ENCODE measurements at places on chromosomes 5 and 9.

- no peak for DNase-seq
These were observed 282.7 kb downstream of the ENC1 start for GRCh38 chr5:74357827-74358226.

- DNase-seq = no peak
These were observed 19.3 kb downstream of the RASEF start for GRCh38 chr9:83043597-83043996.

DNA sequence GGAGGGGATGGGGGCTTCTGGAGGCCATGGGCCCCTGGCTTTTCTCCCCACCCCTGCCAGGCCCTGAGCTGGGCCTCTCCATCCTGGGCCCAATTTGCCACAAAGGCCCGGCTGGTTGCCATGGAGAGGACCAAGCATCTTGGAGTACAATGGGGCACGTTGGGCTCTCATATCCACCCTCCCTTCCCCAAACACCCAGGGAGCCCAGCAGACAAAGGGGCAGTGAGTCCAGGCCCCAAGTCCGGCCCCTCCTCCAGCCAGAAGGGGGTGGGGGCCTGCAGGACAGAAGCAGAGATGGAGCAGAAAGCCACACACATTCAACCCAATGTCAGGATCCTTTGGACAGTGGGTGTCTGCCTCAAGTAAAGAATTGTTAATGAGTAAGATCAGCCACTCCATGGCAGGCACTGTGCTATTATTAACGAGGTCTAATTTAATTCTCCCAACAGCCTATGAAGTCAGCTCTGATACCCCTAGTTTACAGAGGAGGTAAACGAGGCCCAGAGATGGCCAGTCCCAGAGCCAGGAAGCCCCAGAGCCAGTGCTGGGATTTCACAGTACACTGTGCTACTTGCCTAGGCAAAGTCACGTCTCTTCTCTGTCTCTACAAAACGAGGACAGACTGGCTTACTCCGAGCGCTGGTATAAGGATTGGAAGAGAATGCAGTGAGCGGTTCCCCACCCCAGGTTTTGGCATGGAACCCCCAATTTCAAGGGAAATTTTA, 2.3 kb downstream of the CRB2 start:
- DNase-seq = no peak

GRCh38 chr9:135088348-135088978, 995 bp downstream of the OLFM1 start:
- no peak for DNase-seq

DNA sequence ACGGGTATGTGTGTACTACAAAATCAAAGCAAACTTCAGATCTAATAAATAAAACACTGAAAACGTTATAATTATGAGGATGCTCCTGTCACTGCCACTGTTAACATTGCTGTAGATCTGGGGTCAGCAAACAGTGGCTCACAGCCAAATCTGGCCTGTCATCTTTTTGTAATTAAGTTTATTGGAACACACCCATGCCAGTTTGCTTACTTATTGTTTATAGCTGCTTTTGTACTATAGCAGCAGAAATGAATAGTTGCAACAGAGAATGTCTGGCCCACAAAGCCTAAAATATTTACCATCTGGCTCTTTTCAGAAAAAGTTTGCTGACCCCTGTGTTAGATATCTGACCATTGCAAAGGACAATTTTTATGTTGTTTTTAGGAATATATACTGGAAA, 32.1 kb downstream of the PRRC1 start:
- DNase-seq = no peak

GRCh38 chr5:94707359-94707758, 88.9 kb downstream of the SLF1 start:
- no peak for DNase-seq

DNA sequence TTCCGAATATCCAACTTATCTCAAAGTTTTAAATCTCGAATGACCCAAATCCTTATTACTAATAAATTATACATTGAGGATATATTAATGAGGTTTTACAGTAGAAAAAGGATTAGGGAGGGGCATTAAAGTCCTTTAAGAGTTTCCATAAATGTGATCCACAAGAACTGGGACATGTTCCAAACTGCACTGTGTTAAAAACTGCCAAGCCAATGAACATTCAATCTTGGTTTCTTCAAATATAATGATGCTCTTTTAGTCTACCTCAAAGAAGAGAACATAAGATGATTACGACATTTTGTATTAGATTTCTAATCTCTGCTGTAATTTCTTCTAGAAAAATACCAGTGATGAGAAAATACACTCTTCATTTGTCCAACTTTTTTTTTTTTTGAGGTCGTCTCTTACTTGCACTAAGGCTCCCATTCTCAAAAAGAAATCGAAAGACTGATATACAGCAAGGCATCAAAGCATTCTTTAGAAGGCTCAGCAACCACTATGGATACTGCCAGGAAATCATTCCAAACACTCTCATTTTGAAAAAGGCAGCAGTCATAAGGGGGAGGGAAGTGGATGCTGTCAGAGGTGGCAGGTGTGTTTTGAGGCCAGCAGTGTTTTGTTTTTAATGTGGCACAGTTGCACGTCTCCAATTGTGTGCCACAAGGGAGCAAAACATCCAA, 1.7 kb downstream of the PTAR1 start:
- no peak for DNase-seq

GRCh38 chr5:44809215-44809955, 638 bp downstream of the MRPS30 start:
- DNase-seq = peak; percentile 11

- no peak for DNase-seq
These were observed 64.4 kb downstream of the FAM114A2 start for GRCh38 chr5:153974131-153974812.

DNA sequence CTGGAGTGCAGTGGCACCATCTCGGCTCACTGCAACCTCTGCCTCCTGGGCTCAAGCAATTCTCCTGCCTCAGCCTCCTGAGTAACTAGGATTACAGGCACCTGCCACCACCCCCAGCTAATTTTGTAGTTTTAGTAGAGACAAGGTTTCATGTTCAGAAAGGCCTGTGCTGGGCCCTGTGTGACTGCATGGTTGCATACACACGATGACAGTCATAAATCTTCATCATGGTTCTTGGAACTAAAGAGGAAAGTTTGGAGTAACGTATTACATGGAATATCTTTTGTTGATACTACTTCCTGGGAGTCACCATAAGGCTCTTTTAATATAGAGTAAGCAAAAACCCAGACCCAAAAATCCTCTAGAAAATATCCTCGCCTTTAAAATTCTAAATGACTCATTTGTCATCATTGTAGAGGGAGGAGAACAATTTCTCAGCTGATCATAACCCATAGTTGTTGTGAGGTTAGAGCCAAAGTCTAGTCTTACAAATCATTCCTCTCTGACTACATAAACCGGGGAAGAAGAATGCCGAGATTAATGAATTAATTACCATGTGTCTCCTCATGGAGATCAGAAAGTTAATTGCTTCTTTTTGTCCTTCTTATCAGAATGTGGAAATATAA, 47.0 kb downstream of the KLF9 start:
- no peak for DNase-seq

- no peak for DNase-seq
These were observed 42.9 kb upstream of the SUB1 start for GRCh38 chr5:32542216-32543059.

DNA sequence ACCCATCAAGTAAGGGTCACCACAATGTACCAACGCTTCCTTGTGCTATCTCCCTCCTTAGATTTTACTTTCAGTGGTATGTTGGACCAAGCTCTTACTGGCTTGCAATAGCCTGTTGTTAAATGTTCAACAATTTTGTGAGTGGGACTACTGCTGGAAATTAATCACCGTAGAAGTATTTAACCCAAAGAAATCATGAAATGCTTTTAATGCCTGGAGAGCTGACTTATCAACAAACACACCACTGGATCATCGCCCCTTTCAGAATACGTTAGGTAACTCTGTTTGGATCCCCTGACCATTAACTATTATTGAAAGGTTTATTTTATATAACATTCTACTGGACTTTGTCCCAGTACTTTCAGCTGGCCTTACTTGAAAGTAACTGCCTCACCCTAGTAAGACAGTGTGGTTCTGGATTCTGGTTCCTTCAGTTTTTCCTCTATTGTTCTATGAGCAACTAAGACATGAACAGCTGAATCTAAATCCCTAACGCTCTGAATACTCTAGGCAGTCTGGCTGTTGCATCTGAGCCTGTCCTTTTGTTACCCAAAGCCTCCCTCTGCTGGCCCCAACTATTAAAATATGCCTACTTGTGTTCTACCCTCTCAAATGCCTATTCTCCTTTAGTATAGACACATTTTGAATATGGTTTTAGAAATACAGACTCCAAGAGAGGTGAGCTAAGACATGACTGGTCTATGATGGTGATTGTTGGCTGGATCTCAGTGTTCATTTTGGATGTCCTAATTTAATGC, 1203.4 kb upstream of the DMAC1 start:
- DNase-seq = no peak

GRCh38 chr5:42499016-42499415, 75.8 kb downstream of the GHR start:
- no peak for DNase-seq

DNA sequence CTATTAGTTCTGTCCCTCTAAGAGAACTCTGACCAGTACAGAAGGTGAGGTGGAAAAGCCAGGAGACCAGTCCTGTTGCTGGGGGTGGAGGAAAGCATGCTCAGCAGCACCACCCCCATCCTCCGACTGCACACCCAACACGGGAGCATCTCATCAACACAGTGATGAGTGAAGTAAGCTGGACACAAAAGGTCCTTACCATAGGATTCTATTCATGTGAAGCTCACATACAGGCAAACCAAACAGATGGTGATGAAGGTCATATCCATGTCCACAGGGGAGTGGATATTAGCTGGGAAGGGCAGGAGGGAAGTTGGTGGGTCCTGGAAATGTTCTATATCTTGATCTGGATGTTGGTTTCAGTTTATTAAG, 14.8 kb upstream of the MARCHF6 start:
- DNase-seq = no peak

GRCh38 chr5:139982157-139982974, 60.7 kb downstream of the NRG2 start:
- DNase-seq = no peak

GRCh38 chr5:83530193-83530592, 58.6 kb downstream of the VCAN start:
- no peak for DNase-seq

DNA sequence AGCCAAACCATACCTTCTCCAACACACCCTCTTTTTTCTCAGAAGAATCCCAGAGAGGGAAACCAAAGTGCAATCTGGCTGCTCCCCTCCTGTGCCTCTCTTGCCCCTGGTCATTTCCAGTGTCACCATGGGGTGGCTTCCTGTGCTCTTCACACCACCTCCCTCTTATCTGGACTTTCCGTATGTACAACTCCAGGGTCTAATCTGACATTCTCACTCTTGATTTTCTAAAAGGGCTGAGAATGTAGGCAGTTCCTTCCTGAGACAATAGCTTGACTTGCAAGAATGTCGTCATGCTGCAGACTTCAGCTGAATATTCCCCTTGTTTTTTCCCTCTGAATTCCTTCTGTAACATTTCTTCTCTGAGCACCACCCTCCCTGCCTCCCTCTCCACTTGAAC, 110.2 kb downstream of the FBXL7 start:
- DNase-seq = no peak

GRCh38 chr5:83093692-83094091, 16.3 kb downstream of the XRCC4 start:
- no peak for DNase-seq

- no peak for DNase-seq
These were observed 13.5 kb upstream of the KIF27 start for GRCh38 chr9:83934569-83935275.

DNA sequence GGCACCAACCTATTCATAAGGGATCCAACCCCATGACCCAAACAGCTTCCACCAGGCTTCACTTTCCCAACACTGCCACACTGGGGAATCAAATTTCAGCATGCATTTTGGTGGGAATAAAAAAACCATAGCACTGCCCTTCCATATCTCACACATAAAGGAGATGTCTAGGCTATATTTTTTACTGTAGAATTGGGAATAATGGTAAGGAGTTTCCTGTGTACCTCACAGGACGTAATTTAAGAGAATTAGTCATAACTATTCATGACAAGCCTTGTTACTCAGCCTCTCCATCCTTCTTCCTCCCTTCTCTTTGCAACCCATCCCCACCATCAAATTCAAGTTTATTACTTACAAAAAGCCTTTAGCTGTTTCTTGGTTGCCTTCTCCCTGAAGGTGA, 352.1 kb downstream of the MLLT3 start:
- no peak for DNase-seq

GRCh38 chr5:115855959-115856358, 14.2 kb downstream of the AP3S1 start:
- no peak for DNase-seq

- no peak for DNase-seq
These were observed 2.0 kb downstream of the RNF44 start for GRCh38 chr5:176535101-176535663.

GRCh38 chr9:126151031-126151685, 175.5 kb upstream of the MVB12B start:
- no peak for DNase-seq

DNA sequence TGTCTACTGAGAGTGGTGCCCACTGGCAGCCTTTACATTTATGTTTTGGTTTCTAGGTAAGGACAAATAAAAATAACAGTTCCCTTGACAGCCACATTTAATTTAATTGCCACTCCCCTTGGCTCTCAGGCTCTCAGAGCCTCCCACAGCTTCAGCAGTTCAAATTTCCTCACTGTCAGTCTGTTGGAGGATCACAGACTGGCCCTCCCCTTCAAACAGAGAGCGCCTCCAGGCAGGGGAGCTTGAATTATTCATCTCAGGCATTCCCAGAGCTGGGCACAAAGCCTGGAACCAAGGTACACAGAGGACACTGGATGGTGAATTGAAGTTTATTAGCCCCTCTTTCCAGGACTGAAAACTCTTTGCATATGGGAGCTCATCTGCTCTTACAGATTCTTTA, 407.7 kb downstream of the SPOCK1 start:
- DNase-seq = no peak

- DNase-seq = no peak
These were observed 90.4 kb upstream of the ANKRD55 start for GRCh38 chr5:56323505-56323904.

DNA sequence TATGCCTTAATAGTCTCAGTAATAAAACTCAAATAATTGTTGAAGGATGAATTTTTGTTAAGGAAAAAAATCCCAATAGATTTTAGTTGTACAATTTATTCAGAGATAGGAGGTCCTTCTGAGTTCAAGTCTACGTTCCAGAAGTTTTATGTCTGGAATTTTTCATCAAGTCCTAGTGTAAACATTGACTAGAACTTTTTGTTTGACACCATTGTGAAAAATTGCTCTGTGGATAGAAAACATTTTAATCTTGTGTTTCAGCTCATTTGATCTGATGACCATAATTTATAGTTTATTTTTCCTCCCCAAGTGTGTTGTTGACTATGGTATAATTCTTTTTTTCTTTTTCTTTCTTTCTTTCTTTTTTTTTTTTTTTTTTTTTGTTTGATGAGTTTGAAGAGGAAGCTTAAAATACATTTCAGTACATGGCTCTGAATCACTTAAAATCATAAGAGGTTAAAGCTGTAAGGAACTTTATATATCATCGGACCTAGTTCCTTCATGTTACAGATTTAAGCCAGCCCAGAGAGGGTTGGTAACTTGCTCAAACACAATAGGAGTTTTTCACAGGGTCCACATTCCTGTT, 20.7 kb downstream of the ITGA1 start:
- DNase-seq = no peak

DNA sequence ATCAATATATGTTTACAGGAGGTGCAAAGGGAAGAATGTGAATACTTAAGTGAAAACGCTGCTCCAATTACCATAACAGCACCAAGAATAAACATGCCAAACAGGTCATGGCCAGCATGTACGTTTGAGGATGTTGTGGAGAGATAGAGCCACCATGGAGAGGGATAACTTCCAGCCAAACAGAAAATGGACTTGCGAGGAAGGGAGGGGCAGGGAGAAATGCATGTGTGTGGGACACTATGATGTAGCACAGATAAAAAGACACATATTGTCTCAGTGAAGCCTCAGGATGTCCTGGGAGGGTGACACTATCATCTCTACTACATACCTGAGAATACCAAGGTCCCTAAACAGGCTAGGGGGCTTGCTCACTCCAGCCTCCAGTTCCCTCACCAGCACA, 488.9 kb downstream of the SPOCK1 start:
- DNase-seq = no peak
